Dermis blood vessel endothelial cell (primary cell): ENCODE measurements at places on chromosomes 4 and X. TPM values are rescaled to one million over a fixed set of nuclear protein-coding genes. Genes with fewer than 3 reads are reported as not detected.

DNA sequence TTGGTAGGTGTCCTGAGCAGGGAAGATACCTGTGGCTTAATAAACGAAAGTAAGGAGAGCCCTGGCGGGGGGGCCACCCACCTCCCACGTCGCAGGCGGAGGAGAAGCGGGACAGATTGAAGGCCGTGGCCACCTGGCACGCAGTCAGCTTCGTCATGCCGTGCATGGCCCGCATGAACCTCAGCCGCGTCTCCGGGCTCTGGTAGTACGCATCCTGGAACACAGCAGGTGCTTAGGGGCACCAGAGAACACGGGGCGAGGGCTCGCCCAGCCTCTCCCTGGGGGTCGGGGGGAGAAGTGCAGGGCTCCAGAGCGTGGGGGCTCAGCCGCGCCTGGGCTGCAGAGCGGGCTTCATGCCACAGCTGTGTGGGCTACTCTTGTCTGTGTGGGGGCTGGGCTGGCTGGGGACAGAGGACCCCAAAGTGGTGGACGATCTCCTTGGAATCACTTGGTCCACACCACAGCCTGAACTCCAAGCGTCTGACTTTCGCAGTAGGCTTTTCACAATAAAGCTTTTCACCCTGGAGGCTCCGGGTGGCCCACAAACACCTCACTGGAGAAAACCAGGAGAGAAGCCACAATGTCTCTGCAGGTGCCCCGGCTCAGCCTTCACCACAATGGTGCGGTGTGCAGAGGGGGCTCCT lies 27.1 kb upstream of the SLC25A6 start:
- DNase-seq, result no peak

DNA sequence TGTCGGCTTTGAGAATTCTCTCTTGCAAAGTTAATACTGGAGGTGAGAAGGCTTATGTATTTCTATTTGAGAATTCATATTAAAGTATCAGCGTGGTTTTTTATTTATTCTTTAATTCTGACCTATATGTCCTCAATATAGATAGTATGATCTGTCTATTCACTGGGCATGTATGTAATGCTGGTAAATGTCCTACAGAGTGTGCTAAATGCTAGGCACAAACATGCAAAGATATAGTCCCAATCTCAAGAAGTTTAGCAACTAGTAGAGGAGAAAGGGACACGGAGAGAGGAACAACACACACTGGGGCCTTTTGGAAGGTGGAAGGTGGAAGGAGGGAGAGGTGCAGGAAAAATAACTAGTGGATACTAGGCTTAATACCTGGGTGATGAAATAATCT lies 11.0 kb upstream of the BMPR1B start:
- no peak for DNase-seq

Gene FAM53A
- 1.1 and 2.4 TPM in 2 replicates for total RNA-seq

Gene NHSL2
- 28.6 and 53.8 TPM in 2 replicates for total RNA-seq

GRCh38 chrX:129996120-129996519 lies 13.7 kb downstream of the BCORL1 start:
- no peak for DNase-seq

Gene XAGE1A
- total RNA-seq, result not detected in 2 replicates

DNA sequence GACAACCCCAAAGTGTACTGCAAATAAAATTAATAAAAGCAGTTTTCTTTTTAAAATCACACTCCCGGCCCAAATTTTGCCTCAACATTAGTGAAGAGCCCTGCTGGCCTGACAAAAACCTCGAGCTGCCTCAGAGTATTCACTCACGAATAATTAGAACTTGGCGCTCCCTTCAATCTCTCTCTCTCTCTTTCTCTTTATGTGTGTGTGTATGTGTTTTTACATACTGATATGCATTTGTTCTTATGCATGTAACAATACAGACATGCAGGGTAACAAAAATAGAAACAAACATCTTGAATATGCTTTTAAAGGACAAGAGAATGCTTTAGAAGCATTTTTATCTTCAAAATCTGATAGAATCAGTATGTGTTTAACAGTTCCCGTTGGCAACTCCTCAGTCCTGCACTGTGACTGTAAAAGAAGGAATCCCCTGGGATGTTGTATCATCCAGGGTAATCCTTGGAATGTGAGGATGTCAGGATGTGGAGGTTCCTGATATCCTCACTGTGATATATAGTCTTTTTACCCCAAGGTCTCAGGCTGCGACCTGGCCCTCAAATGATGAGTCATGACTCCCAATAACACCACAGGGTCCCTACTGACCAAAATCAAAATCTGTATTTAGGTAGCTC lies 53.0 kb downstream of the PTCHD1 start:
- DNase-seq, result no peak

Gene CPZ
- total RNA-seq, result not detected in 2 replicates

Gene FHL1
- total RNA-seq, result 59.6 and 86.6 TPM in 2 replicates

Gene AFAP1
- total RNA-seq, result 48.5 and 81.3 TPM in 2 replicates

DNA sequence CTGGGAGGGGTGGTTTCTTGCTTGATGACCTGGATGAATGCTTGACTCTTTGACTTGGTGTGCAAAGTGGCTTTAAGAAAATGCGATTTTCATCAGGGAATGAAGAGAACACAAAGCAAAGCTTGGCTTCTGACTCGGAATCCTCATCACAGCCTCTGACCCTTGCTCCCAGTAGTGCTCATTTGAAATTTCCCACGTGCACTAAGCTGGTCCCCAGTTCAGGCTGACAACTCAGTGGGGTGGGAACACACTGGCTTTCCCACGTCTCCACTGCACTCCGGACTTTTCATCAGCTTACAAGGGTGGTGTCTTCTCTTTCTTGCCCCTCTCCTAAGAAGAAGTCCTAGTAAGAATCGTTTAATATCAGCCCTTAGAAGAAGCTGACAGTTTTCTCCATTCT lies 53.3 kb downstream of the HCCS start:
- no peak for DNase-seq

GRCh38 chrX:110938977-110939732 lies 143.5 kb upstream of the CHRDL1 start:
- no peak for DNase-seq

Gene SASH3
- not detected in 2 replicates for total RNA-seq

GRCh38 chr4:153467897-153468262 lies 1.7 kb downstream of the TMEM131L start:
- peak; percentile 11 for DNase-seq

DNA sequence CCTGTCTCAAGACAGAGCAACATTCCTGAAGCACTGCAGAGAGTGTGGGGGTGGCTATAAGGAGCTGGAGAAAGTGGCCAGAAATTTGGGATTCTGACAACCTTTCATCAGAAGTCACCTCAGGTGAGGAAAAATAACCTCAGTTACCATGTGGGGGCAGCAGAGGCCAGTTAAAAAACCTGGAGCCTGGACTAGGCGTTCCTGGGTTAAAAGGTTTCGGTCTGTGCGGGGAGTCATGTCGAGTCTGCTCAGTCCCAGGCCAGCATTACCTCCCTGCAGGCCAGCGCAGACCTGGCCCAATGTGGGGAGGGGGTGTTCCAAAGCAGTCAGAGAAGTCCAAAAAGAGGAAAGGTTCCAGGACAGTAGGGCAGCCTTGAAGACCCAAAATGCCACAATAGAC lies 10.9 kb upstream of the NALF2 start:
- DNase-seq, result peak; percentile 40

DNA sequence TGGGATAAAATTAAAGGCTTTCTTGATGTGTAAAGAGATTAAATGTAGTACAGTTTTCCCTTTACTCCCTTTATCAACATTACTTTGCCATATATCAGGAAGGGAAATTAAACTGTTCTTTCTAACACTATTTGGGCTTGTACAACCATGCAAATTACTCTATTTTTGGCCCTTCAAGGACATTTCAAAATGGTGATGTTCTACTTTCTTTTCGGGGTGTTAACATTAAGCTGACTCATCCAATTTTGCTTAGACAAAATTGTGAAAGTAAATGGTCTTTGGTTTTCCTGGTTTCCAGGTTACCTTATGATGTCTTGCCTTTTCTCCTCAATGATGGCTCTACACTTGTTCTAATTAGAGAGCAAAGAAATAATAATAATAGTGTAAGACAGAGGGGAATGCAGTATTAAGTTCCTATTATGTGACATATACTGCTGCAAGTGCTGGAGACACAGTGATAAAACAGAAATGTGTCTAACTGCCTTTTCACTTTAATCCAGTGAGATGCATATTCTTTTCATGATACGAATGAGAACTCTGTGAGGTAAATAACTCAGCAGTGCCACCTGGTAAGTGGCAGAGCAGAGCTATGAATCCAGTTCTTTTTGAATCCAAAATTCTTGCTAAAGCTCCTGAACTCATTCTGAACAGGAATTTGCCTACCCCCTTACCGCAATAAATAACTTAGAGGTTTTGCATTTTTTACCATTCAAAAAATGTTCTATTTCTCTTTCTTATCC lies 35.7 kb upstream of the PDE5A start:
- no peak for DNase-seq

DNA sequence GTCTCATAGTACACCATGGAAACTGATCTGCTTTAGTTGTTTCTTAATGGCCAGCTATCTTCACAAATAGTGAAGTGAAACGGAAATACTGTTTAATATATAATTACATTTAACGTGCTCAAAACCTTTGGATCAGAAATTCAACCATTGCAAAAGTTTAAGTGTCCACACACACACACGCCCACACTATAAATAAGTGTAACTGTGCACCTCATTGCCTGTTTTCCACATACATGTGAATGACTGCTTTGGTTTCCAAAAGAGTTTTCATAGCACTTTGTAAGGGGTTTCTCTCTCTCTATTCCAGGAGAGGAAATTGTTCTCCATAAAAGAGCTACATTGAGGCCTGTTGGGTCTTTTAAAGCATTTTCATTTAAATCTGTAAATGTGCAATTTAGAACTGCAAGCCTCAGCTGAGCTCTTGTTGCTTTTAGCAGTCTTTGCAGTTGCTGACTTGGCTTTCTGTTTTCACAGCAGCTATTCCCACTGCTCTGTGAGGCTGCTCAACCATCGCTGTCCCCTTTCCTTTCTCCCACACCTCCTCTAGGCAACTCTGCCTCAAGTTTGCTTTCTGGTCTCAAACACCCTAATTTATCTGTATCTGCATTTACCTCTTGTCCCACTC lies 94.5 kb downstream of the RAPGEF2 start:
- DNase-seq, result no peak

DNA sequence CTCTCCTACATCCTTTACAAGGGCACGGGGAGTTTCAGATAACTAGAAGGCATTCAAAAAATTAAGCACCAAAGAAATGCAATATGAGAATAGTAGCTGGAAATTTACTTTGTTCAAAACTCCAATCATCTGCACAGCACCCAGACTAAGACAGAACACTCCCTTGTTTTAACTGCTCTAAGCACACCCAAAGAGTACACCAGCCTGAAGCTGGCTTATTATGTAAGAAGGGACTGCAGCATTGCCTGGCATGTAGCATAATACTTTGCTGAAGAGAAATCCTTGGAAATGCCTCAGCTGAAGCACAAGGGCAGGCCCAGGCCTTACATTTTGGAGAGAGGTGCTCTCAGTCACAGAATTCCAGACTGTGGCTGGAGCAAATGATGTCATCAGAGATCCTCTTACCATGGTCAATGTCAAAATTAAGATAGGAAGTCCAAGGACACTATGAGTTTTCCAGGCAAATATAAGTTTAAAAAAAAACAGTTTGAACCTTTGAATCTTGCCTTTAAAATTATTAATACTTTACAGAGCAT lies 14.8 kb downstream of the ARHGEF6 start:
- no peak for DNase-seq

- no peak for DNase-seq
These were observed 24.9 kb downstream of the PALLD start for GRCh38 chr4:168521721-168522120.

- no peak for DNase-seq
These were observed 142.4 kb downstream of the TMEM164 start for GRCh38 chrX:110145311-110145710.

DNA sequence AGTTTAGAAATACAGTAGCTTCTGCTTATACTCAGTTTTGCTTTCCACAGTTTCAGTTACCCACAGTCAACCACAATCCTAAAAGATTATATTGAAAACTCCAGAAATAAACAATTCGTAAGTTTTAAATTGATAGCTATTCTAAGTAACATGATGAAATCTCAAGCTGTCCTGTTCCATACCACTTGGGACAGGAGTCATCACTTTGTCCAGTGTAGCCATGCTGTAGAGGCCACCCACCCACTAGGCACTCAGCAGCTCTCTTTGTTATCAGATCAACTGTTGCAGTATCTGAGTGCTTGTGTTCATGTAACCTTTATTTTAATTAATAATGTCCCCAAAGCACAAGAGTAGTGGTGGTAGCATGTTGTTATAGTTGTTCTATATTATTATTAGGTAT lies 117.5 kb upstream of the IQCM start:
- no peak for DNase-seq

Gene LEF1
- 0.68 and 0.84 TPM in 2 replicates for total RNA-seq

DNA sequence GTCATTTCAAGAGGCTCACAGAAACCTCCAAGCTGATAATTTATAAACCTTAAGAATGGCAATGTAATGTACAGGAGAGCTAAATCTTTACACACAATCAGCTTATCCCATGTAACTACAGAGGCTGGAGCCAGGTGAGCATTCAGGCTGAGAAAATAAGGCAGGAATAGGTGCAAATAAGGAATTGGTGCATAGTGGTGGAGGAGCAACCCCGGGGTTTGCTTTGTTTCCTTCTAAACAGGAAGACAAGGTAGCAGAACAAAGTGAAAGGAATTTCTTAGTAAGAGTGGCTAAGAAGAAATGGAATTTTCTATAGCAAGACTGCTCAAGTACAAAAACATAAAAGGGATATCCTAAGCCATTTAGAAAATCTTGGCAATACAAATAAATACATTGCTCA lies 82.4 kb downstream of the NR3C2 start:
- peak; percentile 46 for DNase-seq

GRCh38 chrX:11117745-11118144 lies 6.6 kb downstream of the HCCS start:
- no peak for DNase-seq

Gene SYNPO2
- 0.17 and 0.19 TPM in 2 replicates for total RNA-seq

DNA sequence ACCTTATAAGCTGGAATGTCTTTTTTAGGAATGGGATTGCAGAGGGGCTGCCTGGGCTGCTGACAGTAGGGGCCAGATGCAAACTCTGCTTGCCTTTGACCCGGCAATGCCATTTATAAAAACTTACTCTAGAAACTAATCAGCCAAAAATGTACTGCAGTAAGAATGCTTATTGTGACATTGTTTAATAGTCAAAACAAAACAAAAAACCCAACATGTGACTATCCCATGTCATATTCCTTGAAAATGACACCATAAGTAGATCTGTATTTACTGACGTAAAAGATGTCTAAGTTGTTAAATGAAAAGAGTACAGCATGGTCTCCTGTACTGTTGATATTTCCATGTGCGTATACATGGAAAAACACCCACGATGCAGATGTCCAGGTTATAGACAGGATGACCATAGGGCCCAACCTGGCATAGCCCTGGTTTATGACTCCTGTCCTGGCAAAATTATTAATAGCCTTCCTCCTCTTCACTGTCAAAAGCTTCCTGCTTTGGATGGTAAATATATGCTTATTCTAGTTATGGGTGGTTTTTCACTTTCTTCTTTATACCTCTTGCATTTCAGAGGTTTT lies 138.9 kb downstream of the PTTG2 start:
- DNase-seq, result no peak

- no peak for DNase-seq
These were observed 194.0 kb upstream of the BOD1L1 start for GRCh38 chr4:13821522-13821921.

DNA sequence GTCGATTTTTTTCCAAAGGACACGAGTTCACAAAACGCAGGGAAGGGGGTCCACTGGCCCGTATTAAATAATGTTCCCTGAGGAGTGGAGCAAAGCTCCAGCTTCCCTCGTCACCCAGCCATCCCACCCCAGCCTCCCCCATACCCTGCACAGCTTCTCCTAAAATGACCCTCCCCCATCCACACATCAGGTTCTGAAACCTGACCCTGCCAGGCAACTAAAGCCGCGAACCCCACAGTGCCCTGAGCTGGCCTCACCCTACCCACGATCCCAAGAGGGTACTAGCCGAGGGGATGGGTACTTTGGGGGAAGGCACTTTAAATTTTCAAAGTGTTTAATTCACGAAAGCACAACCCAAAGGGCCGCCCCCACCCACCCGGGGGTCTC lies 634 bp downstream of the APOO start:
- no peak for DNase-seq
